ENCODE measurements at places on chromosomes 7 and 10. TPM values are rescaled to one million over a fixed set of nuclear protein-coding genes. Genes with fewer than 3 reads are reported as not detected.

Gene HGF
- polyA plus RNA-seq = not detected

Gene CALHM3
- polyA plus RNA-seq = not detected

Gene CNTNAP2
- 45.2 TPM for polyA plus RNA-seq

Gene HBP1
- 67.4 TPM for polyA plus RNA-seq

Gene GARIN1A
- polyA plus RNA-seq = 0.05 TPM
